ENCODE measurements at places on chromosomes 1 and 21.
A peak's percentile ranks its signal among the peaks of the same experiment; 100 is the strongest.

DNA sequence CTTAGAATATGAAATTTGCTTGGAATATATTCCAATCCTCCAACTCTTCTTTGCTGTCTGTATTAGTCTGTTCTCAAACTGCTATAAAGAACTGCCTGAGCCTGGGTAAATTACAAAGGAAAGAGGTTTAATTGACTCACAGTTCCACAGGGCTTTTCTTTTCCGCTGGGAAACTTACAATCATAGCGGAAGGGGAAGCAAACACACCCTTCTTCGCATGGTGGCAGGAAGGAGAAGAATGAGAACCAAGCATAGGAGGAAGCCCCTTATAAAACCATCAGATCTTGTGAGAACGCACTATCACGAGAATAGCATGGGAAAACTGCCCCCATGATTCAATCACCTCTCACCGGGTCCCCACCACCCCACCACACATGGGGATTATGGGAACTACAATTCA, 14.8 kb downstream of the CENPF start:
- DNase-seq = no peak

GRCh38 chr1:157138220-157139051, at the start of gene ETV3:
Gene ETV3, minus strand, starts transcription at chr1:157138395. Its CDS starts 2,043 bp downstream, at chr1:157136352.
- DNase-seq = peak; percentile 95

- DNase-seq = no peak
Observed at GRCh38 chr1:74767490-74767889, 34.5 kb downstream of the TYW3 start.

- DNase-seq = no peak
Observed at GRCh38 chr1:33654267-33654834, 181.9 kb downstream of the ZSCAN20 start.

DNA sequence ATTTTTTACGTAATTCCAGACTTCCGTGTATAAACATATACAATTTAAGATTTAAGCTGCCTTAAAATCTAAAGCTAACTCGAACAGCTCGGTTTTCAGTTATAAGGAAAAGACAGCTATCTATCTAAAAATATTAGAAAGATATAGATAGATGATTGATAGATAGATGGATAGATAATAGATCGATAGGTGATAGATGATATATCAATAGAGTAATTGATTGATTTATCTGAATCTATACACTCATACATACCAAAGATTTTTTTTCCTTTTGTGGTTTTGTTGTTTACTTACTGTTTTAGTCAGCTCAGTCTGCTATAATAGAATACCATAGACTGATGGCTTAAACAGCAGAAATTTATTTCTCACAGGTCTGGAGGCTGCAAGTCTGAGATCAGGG, 278.5 kb upstream of the PLD5 start:
- DNase-seq = no peak

- no peak for DNase-seq
Observed at GRCh38 chr1:77970192-77970591, 8.7 kb downstream of the FUBP1 start.

Measured in femur (tissue), 1 donor.